ENCODE measurements at places on chromosomes 1 and 21. TPM values are rescaled to one million over a fixed set of nuclear protein-coding genes. Genes with fewer than 3 reads are reported as not detected.

ITGB2 gene
- 0.70 TPM for total RNA-seq

PLPPR4 gene
- not detected for total RNA-seq

LIN9 gene
- 6.8 TPM for total RNA-seq

NTMT2 gene
- total RNA-seq, result not detected

ACADM gene
- 39.8 TPM for total RNA-seq

PROK1 gene
- total RNA-seq, result not detected

CLCNKB gene
- not detected for total RNA-seq

OVAAL gene
- not detected for total RNA-seq

HMGCL gene
- 12.1 TPM for total RNA-seq

GADD45A gene
- 81.4 TPM for total RNA-seq

CEPT1 gene
- total RNA-seq, result 11.5 TPM

PROX1 gene
- 0.02 TPM for total RNA-seq

GREM2 gene
- total RNA-seq, result 0.14 TPM

JAM2 gene
- not detected for total RNA-seq

THEM5 gene
- not detected for total RNA-seq

ITLN2 gene
- 0.85 TPM for total RNA-seq

CD1B gene
- total RNA-seq, result not detected

LINGO4 gene
- total RNA-seq, result not detected

SHE gene
- 0.10 TPM for total RNA-seq

OLIG2 gene
- total RNA-seq, result not detected
